ENCODE measurements at places on chromosomes 4 and X.

- DNase-seq: peak; percentile 55
Observed at GRCh38 chr4:10157478-10158332, 41.1 kb upstream of the WDR1 start.

DNA sequence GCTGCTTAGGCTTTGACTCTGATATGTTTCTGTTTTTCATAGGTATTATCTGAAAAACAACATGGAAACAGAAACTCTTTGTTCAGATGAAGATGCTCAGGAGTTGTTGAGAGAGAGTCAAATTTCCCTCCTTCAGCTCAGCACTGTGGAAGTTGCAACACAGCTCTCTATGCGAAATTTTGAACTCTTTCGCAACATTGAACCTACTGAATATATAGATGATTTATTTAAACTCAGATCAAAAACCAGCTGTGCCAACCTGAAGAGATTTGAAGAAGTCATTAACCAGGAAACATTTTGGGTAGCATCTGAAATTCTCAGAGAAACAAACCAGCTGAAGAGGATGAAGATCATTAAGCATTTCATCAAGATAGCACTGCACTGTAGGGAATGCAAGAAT is 238.6 kb downstream of the RAPGEF2 start:
- no peak for DNase-seq

- no peak for DNase-seq
Observed at GRCh38 chr4:40419231-40419912, 84.2 kb downstream of the CHRNA9 start.

DNA sequence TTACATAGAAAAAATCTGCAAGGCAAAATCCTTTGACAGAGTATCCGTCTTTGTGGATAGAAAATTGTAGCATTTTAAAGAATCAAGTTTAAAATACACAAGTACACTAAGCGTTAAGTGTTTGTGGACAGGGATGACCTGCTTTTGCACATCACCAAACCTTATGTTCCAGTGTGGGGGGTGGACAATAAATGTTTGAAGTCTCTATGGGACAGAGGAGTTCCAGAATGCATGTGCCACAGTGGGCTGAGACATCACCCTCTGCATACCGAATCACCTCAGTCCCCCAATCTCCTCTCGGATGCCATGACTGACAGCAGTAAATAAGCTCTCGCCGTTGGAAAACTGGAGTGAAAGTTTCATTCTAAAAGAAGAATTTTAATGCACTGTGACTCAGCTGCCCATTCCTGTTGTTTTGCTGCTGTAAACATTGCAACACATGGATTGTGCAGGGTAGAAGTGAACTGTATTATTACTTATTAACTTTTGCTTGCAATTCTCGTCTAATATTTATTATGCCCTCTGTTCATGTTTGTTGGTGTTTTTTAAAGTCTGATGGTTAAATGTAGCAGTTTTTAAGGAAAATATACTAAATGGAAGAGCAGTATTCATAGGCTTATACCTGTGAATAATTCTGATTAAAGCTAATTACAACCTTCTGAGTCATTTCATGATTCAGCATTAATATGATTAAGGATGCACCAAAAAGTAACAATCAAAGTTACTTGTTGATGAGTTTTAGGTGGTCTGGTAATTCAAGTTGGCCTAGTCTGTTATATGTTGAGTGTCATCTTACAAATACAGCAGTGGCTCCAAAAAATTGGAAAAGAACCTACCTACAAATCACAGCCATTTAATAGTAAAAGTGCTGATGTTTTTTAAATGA is 24.0 kb downstream of the CDKN2AIP start:
- DNase-seq: no peak
